ENCODE measurements at places on chromosomes 12 and 14. TPM values are rescaled to one million over a fixed set of nuclear protein-coding genes. Genes with fewer than 3 reads are reported as not detected.

The INSM2 gene
- total RNA-seq: not detected

DNA sequence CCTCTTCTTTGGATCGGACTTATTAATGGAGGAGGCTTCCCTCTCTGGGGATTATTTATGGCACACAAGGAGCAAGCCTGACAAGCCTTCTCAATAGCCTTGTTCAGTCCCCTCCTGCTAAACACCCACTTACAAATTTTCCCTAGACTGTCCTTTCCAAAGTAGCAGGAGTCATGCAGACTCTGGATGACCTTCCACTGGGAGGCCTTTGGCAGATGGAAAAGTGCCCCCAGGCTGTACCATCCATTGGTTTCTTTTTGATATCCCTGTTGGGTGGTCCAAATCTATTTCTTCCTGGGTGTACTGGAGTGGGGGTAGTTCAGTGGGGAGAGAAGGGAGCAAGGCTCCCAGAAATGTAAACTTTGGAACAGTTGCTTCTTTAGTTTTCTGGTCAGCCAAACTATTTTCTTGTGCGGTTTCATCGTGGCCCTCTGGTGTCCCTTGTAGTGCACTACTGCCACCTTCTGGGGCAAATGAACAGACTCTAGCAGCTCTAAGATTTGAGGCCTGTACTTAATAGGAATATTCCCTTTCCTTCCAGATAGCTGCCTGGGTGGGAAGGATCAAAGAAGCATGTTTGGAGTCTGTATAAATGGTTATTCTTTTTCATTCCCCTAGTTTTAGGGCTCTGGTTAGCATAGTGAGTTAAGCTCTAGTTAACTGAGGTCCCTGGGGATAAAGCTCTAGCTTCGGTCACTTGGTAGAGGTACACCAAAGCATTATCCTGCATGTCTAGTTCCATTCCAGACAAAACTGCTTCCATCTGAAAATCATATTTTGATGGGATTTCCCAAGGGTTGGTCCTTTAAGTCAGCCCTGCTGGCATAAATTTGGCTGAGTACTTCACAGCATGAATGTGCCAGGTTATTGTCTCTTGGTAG lies 409.5 kb downstream of the SLC6A15 start:
- DNase-seq: peak; percentile 59

The SPATA7 gene
- total RNA-seq: 13.0 TPM

DNA sequence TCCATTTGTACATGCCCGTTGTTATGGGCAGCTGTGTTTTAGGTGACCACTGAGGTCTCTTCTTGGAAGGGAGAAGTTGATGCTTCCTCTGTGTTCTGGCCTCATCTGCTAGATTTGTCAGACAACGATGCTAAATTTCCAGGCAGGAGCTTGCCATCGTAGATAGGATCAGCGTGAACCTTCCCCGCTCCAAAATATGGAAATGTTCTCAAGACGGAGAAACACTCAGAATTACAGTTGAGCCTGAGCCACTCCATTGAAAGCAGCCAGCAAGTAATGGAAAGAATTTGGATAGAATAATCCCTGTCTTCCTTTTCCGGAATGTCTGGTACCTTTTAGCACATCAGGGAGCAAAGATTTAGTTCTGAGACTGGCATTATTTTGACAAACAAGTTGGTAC lies 34.8 kb downstream of the TUNAR start:
- DNase-seq: no peak

All from fibroblast of villous mesenchyme (primary cell).